Activated CD4-positive, alpha-beta T cell treated with anti-CD3 and anti-CD28 coated beads, Interleukin-2, amount 10 ng/mL, durations not matched to agents 24 days and 14 days (primary cell): ENCODE measurements at places on chromosomes 6 and 20. TPM values are rescaled to one million over a fixed set of nuclear protein-coding genes. Genes with fewer than 3 reads are reported as not detected.

Gene DLK2
- 1.6 and 2.0 TPM in 2 replicates for total RNA-seq

Gene SLC17A1
- total RNA-seq: 0.28 TPM in 1 of 2 replicates, not detected in the other

Gene MYLK2
- total RNA-seq: 0.26 and 0.28 TPM in 2 replicates

Gene WDR27
- total RNA-seq: 29.0 and 33.3 TPM in 2 replicates

Gene LBP
- total RNA-seq: not detected in 2 replicates

Gene BPIFB2
- total RNA-seq: not detected in 2 replicates

Gene GSTA1
- not detected in 2 replicates for total RNA-seq

Gene SMPDL3A
- total RNA-seq: 0.28 and 0.42 TPM in 2 replicates

DNA sequence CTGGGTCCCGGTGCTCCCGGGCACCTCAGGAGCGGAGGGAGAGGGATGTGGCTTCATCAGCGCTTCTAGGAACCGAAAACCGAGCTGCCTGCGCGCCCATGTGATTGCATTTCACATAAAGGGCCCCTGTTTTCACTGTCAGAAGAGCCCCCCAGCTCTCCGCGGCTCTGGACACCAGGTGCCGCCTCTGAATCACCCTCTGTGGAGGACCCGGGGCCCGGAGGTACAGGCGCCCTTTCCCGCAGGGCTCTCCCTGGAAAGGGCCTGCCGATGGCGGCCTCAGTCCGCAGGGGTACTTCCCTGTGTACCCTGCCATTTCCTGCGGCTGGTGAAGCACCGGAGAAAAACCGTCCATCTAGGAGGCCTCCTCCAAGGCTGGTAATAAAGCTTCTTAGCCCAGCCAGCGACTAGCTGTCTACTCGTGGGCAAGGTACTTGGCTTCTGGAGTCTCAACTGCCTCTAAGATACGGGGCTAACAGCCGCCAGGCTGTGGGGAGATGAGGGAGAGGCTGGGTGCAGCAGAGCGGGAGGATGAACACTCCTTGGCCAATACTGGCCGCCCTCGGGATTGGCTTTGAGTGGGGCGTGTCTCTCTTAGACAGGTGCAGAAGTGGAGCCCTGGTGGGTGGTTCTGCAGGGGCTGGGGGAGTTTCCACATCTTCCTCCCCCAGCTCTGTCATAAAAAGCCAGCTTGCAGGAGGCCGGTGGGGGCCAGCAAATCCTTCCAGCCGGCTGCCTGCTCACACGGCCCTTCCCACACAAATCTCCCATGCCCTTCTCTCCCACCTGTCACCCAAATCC lies 1.6 kb downstream of the PPP1R16B start:
- peak; percentile 77 for DNase-seq

- DNase-seq: no peak
Measured at GRCh38 chr20:23141450-23142161, 55.5 kb upstream of the CD93 start.

DNA sequence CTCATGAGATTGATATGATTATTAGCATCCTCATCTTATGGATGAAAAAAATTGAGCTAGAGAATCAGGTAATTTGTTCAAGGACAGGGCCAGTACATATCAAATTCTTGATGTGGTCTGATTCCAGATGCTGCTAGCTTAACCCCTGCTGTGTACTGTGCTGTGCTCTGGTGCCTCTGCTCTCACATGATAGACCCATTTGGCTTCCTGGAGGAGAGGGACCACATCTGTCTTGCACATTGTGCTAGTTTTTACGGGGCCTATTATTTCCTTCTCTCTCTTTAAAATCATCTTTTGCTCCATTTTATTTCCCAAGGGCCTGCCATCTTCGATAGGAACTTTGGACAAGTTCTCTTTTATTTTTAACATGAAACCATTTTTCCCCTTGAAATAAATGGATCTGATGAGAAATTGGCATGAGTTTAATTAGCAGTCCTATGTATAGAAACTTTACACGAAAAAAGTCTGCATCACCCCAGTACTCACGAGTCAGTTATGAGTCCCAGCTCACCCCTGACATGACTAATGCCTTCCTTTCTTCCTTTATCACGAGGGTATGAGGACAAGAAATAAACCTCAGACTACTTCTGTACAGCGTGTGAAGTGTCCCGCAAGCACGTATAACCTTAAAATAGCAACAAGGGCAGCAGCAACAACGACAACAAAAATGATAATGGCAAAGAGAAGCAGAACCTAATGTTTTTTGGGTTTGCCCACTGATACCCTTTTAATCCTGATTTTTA lies 26.5 kb downstream of the CD109 start:
- peak; percentile 75 for DNase-seq

- no peak for DNase-seq
Measured at GRCh38 chr6:132713352-132714134, at the start of gene VNN1. TSS of gene VNN1 (minus strand) at chr6:132714055. CDS start at chr6:132714035, 20 bp downstream.

GRCh38 chr6:46513533-46513932 lies 22.3 kb upstream of the RCAN2 start:
- DNase-seq: no peak

DNA sequence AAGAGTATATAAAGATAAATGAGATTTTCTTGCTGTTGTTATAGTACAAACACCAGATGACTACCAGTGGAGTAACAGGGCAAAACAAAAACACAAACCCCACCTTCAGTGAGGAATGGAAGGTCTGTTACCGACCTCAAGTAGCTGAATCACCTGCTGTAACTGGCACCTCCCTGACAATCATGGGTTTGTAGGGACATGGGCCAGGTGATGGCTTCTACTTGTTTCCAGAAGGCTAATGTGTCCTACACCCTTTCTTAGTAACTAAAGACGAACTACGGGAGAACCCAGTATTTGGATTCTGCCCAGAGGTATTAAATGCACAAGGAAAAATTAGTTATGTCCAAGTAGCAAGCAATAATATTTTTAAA lies 26.8 kb downstream of the SNX5 start:
- DNase-seq: no peak

- DNase-seq: no peak
Measured at GRCh38 chr6:2229039-2229438, 16.4 kb downstream of the GMDS start.

GRCh38 chr6:122207794-122208193 lies 191.7 kb upstream of the HSF2 start:
- DNase-seq: no peak

DNA sequence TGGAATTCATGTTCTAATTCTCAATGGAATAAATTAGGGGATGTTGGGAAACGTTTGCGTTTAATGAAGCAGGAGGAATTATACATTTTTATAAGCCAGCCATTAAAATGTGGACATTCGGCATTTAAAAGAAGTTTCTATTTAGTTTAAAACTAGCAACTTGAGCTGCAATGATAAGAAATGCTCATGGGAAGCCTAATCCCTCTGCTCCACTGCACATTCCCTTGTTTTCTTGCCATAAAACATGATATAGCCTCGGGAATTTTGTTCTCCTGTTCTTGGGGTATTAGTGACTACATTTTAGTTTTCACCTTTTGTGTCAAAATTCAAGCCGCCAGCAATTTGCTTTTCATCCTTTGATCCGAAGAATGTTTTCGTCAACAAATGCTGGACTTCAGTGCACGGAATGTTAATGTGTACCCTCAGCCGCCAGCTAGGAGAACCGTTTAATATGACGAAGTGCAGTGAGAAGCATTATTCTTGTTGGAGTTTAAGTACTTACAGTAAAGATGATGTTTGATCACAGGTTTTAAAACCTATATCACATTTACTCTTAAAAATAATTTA lies 137.9 kb downstream of the HIVEP1 start:
- DNase-seq: no peak

- DNase-seq: no peak
Measured at GRCh38 chr6:21731411-21732031, 138.0 kb downstream of the SOX4 start.

GRCh38 chr6:110635096-110635495 lies 158.7 kb upstream of the SLC22A16 start:
- no peak for DNase-seq

DNA sequence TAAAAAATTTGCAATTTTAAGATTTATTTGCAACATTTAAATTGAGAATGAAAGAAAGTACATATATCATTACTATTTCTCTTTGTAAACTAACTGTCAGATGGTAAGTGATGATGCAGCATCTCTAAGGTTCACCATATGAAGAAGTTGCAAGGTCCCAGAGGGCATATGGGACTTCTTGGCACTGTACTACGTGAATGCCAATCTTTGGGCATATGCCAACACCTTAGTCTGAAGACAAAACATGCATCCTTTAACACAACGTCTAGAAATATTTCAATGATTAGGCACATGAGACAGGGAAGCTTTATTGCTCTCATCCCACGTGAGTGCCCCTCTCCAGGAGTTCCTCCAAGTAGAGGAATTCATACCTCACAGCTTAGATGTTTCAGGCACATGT lies 66.8 kb downstream of the CDK19 start:
- DNase-seq: no peak

DNA sequence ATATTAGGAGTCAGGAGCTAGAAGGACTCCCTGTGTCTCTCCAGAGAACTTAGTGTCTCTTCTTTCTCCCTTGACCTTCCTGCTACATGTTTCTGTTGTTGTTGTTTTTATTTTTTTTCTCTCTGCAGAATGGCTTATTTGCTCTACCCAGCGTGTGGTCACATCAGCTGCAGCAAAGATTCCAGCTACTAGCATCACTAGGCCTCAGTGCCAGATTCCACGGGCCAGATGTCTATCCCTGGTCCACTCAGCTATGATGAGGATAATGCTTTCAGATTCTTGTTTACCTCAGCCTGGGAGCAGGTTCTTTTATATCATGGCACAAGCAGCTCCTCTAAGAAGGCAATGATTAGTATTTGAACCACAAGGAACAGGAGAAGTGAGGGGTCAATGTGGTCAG lies 110.0 kb downstream of the PLCB1 start:
- DNase-seq: no peak

GRCh38 chr6:73680289-73680918 lies 15.6 kb upstream of the CD109 start:
- no peak for DNase-seq

- no peak for DNase-seq
Measured at GRCh38 chr6:26307850-26308249, 57.1 kb upstream of the BTN3A2 start.
